ENCODE measurements at places on chromosomes 1 and 21.

DNA sequence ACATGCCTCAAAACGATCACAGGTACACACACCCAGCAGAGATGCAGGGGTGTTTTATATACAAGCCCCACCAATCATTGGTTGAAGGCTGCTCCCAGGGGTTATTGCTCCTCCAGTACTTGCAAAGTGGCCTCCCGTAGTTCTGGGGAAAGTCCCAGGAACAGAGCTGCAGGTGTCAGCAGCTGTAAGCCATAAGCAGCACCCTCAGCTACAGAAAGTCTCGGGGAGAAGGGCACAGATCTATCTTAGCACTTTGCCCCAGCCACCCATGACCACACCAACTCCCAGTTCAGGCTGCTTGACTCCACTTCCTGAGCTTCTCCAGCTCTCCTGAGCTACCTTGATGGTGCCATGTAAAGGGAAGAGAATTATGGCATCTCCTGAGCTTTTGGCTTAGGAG, 222.7 kb upstream of the GJB5 start:
- no peak for DNase-seq

- no peak for DNase-seq
These were observed 5.8 kb downstream of the TINAGL1 start for GRCh38 chr1:31581821-31582810.

- DNase-seq, result no peak
These were observed 21.5 kb downstream of the UBE2G2 start for GRCh38 chr21:44780137-44780502.

GRCh38 chr1:32647308-32648134, 2.8 kb downstream of the ZBTB8OS start:
- DNase-seq, result no peak

- DNase-seq, result peak; percentile 48
These were observed 8.6 kb downstream of the MORN1 start for GRCh38 chr1:2382621-2383361.

DNA sequence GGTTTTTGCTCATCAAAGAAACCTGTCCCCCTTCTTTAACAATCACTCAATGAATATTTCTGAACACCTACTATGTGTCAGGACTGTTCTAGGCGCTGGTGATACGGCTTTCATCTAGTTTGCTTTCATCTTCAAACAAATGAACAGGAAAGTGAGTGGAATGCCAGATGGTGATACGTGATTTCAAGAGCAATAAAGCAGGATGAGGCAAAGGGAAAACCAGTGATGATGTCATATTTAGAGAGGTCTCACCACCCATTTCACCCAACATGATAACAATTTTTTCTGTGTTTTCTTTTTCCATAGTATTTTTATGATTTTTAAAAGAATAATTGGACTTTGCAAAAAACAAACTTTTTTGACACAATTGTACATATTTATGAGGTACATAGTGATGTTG, 11.3 kb upstream of the SLC6A17 start:
- DNase-seq, result no peak

DNA sequence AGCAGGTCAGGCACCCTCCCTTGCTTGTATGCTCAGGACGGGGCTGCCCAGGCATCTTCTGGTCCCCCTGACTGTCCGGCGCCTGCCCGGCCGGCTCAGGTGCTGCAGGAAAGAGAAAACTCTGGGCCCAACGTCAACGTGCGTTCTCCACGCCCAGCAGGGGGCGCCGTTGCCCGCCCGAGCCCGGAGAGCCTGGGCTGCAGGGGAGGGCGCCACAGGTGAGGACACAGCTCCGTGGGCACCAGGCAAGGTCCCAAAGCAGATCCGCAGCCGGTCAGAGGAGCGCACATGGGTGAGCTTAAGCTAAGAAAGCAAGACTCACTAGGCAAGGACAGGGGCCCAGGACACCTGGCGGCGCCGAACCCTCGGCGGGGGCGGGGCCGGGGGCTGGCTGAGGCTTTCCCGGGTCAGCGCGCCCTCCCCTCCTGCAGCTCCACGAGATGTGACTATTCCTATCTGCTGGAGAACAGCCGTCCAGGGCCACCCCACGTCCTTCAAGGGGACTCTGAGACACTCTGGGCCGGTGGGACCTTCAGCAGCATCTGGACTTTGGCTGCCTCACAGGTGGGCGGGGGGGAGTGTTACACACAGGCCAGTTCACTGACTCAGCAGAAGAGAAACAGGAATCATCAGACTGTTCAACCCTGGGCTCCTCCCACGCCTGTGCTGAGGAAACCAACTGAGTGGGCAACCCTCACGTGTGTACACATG, 29.3 kb downstream of the KRTAP10-1 start:
- DNase-seq, result peak; percentile 74

GRCh38 chr1:27032119-27032461, 19.4 kb upstream of the TENT5B start:
- no peak for DNase-seq

GRCh38 chr1:77347646-77348045, 65.8 kb downstream of the AK5 start:
- peak; percentile 66 for DNase-seq

DNA sequence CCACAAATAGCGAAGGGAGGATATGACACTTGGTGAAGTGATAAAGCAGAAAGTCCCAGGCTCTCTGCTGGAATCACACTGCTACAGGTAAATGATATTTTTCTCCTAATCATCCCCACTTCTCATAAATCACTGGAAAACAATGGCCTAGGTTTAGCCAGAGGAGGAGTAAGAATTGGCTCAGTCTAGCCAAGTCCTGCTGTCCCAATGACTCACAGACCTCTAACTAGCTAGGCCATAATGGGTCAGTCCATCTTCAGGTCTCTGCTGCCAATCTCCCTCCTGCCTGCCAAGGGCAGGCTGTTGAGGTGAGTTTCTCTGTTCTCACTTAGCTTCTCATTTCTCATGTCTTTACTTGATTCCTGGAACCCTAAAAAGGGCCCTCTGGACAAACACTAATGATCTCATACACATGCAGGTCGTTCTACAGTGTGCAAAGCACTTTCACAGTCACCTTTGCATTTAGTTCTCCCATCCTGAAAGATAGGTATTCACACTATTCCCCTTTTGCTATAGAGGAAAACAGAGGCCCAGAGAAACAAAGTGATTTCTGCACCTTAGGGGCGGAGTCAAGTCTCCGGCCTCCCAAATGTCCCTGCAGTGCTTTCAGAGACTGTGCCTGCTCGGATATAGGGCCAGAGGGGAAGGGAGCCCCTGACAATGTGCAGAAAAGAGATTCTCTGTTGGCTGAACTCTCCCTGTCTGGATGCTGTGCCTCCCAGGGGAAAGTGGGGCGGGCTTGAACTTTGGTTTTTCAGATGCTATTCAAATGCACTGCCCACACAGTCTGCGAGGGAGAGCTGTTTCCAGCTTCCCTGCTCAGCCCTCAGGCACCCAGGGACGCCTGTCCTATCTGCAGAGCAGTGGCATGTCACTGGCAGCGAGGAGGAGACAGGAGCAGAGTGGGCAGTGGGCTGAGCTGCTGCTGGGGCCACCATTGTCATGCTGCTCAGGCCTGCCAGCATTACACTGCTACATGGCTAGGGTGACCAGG, 3.9 kb upstream of the CDK18 start:
- no peak for DNase-seq

DNA sequence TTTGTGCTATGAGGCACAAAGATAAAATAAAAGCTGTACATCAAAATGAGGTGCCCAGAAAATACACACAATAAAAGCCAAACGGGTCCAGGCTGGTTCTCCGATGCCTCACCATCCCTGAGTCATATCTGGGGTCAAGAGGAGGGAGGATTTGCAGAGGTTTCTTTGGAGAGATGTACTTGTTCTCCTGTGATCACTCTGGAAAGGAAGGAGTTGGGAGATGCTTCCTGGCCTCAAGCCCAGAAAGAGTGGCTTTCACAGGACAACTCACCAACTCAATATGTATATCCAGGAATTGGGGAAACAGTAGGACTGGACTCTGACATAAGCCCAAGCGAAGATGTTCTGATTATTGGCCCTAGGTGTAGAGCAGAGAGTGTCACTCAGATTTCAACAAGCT, 51.9 kb downstream of the DIPK1A start:
- peak; percentile 56 for DNase-seq

GRCh38 chr1:219189021-219189824, 15.5 kb downstream of the LYPLAL1 start:
- no peak for DNase-seq

GRCh38 chr1:32701421-32701911, 1.1 kb downstream of the SYNC start:
- no peak for DNase-seq

- DNase-seq, result no peak
These were observed 110.5 kb upstream of the SERBP1 start for GRCh38 chr1:67540733-67541125.

DNA sequence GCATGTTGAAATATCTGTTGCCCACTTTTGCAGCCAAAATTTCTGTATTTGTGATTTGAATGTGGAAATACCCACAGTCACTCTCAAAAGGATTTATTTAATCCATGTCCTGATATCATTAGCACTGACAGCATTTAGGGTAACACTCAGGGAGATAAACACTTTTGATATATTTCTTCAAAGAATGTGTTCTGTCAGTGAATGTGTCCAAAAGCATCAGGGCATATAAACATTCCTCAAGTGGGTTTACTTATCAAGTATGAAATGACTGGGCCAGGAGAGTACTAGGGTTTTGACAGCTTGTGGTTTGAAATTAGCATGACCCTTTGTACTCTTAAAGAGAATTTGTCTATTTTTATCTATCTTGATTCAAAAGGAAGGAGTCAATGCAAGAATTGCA, 1302.1 kb upstream of the ADGRL2 start:
- no peak for DNase-seq

- peak; percentile 35 for DNase-seq
These were observed 511.0 kb upstream of the CAMK1G start for GRCh38 chr1:209072481-209072880.

DNA sequence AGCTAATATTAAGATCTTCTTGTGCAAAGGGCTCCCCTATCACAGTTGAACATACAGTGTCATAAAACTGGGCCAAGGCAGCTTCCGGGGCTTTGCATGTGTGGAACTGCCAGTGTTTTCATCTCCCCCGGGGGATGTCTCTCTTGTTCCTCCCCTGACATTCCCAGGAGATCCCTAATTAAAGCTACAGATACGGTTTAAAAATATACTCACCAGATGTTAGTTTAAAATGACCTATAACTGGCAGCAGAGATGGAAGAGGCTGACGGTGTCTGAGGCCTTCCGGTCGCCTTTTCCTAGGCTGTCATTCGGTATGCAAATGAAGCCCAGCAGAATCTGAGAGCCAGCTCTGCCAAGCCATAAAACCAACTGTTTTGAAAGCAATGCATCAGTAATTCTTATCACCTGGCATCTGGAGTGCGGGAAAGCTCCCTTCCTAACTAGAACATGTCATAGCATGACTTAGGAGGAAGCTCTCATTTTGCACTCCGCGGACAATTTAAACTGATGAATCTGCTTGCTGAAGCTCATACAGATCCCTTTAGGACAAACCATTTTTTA, 436.5 kb upstream of the VAMP3 start:
- DNase-seq, result peak; percentile 11

DNA sequence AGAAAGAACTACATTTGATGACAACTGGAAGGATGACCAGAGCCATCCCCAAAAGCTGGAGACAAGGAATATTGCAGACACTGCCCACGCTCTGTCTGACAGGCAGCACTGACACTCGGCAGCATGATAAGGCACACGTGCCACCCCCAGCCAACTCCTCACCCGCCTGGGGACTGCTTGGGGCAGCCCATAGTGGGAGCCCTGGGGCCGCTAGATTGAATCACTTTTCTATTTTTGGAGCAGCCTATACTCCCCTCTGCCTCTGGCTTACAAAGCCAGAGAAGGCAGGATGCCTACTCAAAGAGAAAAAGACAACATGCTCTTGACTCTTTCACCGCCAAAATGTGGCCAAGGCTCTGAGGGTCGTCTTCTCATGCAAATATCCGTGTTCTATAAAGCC, 1.3 kb downstream of the SMG5 start:
- DNase-seq, result no peak

DNA sequence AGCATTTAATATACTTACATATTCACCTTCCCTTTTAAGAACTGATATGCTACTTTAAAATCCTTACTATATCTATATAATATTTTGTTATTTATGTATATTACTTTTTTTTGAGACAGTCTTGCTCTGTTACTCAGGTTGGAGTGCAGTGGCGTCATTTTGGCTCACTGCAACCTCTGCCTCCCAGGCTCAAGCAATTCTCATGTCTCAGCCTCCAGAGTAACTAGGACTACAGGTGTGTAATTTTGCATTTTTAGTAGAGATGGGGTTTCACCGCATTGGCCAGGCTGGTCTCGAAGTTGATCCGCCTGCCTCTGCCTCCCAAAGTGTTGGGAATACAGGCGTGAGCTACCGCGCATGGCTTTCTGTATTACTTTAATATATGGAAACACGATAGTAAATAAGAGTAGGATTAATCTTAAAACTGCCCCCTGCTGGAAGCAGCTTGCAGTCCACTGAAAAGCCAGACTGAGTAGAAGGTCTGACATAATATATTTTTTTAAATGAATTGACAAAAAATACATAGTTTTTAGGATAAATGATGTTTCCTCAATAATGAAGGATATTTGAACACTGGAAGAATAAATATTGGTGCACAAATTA, 24.4 kb downstream of the RCAN3 start:
- peak; percentile 13 for DNase-seq

GRCh38 chr1:150582371-150582770, 3.0 kb upstream of the MCL1 start:
- no peak for DNase-seq

GRCh38 chr1:227707846-227708245, 27.3 kb downstream of the JMJD4 start:
- DNase-seq, result no peak

DNA sequence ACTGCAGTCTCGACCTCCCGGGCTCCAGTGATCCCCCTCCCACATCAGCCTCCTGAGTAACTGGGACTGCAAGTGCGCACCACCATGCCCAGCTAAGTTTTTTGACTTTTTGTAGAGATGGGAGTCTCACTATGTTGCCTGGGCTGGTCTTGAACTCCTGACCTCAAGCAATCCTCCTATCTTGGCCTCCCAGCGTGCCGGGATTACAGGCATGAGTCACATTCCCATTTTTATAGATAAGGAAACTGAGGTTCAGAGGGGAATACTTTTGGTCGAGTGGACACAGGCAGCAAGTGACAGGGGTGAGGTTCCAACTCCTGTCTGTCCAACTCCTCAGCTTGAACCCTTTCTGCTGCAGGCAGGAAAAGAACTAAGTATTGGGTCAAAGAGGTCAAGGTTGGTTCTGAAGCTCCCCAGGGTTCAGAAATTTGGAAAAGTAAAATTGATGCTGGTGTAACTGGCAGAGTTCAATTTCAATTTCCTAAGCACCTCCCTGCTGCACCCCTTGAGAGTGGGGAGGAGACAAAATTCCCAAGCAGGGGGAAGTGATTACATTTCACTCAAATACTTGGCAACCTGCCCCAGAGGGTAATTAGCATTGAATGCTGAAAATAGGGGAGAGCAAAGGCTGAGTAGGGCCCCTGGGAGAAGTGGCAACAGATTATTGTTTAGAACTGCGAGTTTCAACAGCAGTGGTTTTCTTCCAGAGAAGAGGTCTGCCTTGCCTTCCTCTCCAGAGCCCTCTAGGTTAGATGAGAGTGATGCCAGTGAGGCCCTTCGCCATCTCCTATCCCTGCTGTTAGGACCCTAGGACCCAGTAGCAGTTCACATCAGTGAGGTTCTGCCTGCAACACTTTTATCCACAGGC, 17.5 kb upstream of the ALPL start:
- DNase-seq, result no peak
